ENCODE measurements at places on chromosomes 4 and X. TPM values are rescaled to one million over a fixed set of nuclear protein-coding genes. Genes with fewer than 3 reads are reported as not detected.

- DNase-seq = no peak
Measured at GRCh38 chr4:141463678-141464077, 172.7 kb upstream of the IL15 start.

- no peak for DNase-seq
Measured at GRCh38 chr4:66911880-66912279, 633.4 kb downstream of the CENPC start.

Gene ATP1B4
- total RNA-seq = not detected

DNA sequence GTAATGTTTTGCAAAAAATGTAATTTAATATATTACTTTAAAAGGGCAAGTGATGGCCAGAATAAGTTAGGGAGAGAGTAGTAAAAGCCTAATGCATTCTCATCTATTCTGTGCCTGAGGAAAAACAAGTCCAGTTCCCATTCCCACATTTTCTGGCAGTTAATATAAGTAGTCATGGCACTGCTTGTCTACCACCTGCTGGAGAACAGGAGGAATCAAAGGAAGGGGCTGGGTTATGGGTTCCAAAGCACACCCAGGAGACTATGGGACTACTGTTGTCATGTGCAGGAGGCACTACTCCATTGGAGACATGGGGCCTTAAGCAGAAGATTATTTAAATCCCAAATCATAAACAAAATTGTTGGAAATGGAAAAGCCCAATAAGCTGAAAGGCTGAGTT lies 2618.6 kb downstream of the ARAP2 start:
- no peak for DNase-seq

- DNase-seq = no peak
Measured at GRCh38 chr4:6391186-6391851, 81.1 kb downstream of the PPP2R2C start.

Gene SAT1
- 629 TPM for total RNA-seq

- DNase-seq = peak; percentile 75
Measured at GRCh38 chrX:48897157-48897624, 377 bp downstream of the TIMM17B start.

DNA sequence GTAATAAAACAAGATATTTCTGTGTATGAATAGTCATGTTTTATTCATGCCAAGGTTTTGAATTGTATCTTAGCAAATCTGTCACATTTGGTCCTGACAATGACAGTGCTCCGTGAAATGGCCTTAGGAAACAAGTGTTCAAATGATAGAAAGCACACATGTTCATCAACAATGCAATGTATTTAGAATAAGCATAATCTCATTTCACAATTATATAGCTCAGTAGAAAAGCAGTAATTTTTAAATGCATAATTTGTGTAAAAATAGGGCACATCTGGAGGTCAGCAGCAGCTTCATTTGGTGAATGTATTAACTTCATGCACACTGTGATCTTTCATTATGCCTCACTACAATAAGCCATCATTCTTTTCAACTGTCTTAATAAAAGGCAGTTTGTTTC lies 380.4 kb downstream of the GPM6A start:
- no peak for DNase-seq

- no peak for DNase-seq
Measured at GRCh38 chr4:87117732-87118075, 102.7 kb downstream of the KLHL8 start.

Gene MAGEC1
- total RNA-seq = not detected

Gene UGT2B17
- total RNA-seq = not detected

GRCh38 chr4:87677731-87678130 lies 27.7 kb downstream of the DMP1 start:
- DNase-seq = no peak

DNA sequence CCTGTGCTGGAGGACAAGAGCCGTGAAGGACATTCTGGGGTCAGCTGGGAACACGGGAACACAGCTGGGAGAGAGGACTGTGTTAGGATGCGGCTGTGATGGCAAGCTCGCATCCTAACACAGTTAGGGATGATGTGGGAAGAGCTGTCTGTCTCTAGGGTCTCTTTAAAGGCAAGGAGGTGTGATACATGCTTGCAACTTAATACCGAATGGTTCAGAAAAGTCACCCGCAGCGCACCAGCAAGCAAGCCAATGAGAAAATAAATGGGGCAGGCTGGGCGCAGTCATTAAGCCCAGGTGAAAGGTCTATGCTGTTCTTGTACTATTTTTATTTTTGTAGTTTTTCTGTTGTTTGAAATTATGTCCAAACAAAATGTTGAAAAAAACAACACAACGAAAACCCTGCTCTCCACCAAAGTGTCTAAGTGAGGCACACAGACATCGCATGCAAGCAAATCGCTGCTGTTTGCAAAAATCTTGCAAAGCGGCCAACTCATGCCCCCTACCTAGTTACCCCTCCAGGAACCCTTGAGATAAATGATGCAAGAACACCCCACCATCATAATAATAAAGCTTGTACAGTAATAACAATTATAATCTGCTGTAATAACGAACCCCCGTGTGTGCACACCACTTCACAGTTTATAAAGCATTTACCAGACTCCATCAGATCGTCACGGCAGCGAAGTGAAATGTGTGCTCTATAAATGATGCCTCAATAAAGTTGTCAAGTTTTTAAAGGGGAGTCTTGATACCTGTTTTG lies 17.9 kb upstream of the ADRA2C start:
- DNase-seq = no peak

- DNase-seq = no peak
Measured at GRCh38 chrX:74351760-74352159, 47.8 kb downstream of the ZCCHC13 start.

GRCh38 chrX:137695417-137695816 lies 129.5 kb downstream of the ZIC3 start:
- DNase-seq = no peak

Gene ITIH6
- not detected for total RNA-seq

DNA sequence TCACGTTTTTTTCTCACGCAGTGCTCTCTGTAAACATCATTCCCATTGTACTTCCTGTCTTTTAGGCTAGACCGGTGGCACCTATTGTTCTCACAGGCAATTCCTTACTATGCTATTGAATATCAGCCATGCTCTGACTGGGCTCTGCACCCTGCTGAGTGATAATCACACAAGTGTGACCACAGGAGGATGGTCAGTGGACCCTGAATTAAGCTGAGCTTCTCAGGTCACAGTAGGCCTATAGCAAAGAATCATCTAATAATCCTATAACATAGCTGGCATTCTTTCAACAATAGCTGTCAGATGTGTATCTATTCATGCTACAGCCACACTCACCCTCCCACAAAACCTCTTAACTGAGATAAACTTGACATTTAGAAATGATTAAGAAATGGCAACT lies 2399.8 kb upstream of the TENM3 start:
- no peak for DNase-seq

Gene RASSF6
- not detected for total RNA-seq

GRCh38 chr4:61555789-61556188 lies 355.7 kb downstream of the ADGRL3 start:
- DNase-seq = no peak

DNA sequence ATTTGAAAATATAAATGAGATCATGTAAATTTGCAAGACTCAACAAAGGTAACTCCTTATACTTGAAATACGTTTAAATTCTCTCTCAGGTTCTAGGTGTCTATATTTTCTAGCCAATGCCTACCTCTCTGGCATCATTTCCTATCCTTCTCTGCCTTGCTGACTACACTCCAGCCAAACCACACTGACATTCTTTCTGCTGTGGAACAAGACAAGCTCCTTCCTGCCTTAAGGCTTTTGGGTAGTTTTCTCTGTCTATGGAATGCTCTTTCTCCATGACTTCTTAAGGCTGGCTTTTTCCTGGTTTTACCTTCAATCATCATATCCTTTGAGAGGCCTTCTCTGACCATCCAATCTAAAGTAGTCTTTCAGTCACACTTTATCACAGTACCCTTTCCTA lies 201.0 kb downstream of the SPRY1 start:
- DNase-seq = no peak

- DNase-seq = no peak
Measured at GRCh38 chr4:122898370-122899150, 23.8 kb downstream of the NUDT6 start.

DNA sequence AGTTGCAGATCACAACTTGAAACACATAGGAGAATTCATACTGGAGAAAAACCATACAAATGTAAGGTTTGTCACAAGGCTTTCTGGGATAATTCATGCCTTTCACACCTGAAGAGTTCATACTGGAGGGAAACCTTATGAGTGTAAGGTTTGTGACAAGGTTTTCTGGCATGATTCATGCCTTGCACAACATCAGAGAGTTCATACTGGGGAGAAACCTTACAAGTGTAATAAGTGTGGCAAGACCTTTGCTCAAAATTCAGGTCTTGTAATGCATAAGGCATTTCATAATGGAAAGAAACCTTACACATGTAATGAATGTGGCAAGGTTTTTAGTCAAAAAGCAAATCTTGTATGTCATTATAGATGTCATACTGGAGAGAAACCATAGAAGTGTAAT lies 58.8 kb upstream of the ENPEP start:
- no peak for DNase-seq

GRCh38 chr4:7049739-7050138 lies 6.6 kb downstream of the TADA2B start:
- DNase-seq = no peak

Gene PAGE1
- total RNA-seq = not detected

- DNase-seq = no peak
Measured at GRCh38 chr4:188903986-188904385, 764.7 kb downstream of the TRIML1 start.

Gene C4orf51
- not detected for total RNA-seq

DNA sequence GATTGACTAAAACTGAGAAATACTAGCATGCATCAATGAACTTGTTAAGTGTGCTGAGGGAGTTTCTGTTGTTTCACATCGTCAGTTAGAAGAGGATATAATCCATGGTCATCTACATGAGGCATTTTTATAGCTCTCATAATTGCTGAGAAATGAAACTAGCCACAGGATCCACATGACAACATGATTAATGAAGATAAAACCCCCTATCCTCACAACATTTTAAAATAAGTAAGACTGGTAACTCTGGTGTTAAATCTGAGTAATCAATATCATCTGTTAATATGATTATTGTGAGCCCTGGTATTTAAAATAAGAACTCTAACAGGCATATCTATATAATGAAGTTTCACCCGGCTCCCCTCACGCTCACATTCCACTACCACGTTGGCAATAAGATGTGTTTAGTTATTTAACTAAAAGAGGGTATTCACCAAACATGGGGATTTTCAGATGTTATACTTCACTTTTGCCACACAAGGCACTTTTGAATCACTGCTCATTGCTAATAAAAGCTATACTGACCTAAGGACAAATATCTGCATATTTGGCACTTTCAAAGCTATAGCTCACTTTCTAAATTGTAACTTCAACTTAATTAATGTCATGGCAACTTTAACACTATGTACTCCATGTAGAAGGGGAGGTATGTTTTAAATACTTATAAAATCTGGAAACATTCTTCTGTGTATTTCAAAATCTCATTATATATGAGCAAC lies 6.7 kb downstream of the UNC5C start:
- DNase-seq = no peak

Gene PRDM5
- 0.57 TPM for total RNA-seq

DNA sequence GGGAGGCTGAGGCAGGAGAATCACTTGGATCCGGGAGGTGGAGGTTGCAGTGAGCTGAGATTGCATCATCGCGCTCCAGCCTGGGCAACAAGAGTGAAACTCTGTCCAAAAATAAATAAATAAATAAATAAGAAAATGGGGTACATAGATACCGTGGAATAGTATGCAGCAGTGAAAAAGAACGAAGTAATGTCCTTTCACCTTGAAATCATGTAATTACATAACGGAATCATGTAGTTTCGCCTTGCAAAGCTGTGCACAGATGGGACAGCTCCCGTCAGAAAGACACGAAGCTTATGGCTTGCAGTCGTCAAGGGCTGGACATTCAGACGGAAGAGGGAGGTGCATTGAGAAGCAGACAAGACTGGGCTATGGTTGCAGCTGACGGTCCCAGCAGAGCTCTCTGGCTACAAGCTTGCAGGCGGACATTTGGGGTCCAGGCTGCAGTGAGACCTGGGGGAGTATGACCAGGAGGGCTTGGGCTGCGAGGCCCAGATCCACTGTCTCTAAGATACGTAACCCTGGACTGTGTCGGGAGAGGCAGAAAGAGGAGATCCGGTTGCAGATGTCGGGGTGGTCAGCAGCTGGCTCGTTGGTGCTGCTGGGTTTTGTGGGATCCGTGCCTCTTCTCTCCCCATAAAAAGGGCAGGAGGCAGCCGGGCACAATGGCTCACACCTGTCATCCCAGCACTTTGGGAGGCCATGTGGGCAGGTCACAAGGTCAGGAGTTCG lies 6.2 kb upstream of the P2RY8 start:
- no peak for DNase-seq

Gene H2AZ1
- total RNA-seq = 1,022 TPM

Gene TMEM156
- total RNA-seq = 11.3 TPM

GRCh38 chrX:116749943-116750342 lies 287.2 kb upstream of the CT83 start:
- DNase-seq = no peak

DNA sequence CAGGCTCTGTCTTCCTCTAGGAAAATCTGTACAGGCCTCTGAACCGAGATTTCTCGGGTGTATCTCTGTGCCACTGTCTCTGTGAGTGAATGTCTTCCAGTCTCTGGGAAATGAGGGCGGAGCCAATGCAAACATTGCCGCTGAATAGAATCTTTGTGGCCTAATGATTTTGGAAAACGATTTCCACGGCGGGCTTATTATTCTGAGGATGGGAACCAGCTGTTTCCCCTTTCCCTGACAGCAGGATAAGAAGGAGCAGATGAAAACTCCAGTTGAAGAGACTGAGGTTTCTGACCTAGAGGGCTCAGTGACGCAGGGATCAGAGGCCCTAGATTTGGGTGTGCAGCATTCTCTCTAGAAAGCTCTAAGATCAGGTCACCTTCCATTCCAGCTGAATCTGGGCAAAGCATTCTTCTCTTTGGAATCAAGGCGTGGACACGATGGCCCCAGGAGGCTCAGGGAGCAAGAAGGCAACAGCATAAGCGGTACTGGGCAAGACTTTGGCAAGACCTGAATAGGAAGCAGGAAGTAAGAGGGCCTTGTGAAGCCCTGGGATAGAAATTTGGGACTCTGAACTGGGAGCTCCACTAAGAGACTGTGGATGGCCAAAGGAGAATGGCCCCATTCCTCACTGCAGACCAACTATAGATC lies 47.3 kb downstream of the PJA1 start:
- DNase-seq = no peak

Gene EDA2R
- total RNA-seq = 5.8 TPM

DNA sequence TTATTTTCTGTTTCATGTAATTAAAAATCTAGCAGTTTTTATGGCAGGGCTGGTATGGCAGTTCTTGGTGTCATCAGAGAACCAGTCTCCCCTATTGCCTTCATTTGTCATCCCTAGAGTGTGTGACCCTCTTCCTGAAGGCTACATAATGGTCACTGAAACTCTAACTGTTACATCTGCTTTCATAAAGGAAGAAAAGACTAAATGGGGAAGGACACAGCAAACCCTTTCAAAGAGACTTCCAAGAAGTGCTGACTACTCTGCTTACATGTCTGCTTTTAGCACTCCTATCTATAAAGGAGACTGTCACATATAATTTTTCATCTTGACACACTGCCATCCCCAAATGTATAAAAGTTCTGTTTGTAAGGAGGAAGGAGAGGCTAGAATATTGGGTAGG lies 105.9 kb upstream of the DIAPH2 start:
- no peak for DNase-seq

- DNase-seq = no peak
Measured at GRCh38 chr4:25253071-25253445, 19.2 kb downstream of the PI4K2B start.

Gene MAGEE2
- total RNA-seq = not detected

Gene PRRG1
- total RNA-seq = not detected

Gene CT55
- not detected for total RNA-seq

GRCh38 chr4:119244832-119245231 lies 32.3 kb downstream of the USP53 start:
- no peak for DNase-seq
